ENCODE measurements at places on chromosomes 12 and 14.

DNA sequence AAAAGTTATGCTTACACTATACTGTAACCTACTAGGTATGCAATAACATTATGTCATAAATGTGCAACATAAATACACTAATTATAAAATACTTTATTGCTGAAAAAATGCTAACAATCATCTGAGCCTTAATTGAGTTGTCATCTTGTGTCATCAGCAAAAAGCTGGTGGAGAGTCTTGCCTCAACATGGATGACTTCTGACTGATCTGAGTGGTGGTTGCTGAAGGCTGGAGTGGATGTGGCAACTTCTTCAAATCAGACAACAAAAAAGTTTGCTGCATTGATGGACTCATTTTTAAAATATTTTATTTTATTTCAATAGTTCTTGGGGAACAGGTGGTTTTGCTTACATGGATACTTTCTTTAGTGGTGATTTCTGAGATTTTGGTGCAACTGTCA, 93.9 kb upstream of the AMN1 start:
- no peak for DNase-seq

GRCh38 chr14:71331403-71331802, 424.1 kb downstream of the PCNX1 start:
- no peak for DNase-seq

DNA sequence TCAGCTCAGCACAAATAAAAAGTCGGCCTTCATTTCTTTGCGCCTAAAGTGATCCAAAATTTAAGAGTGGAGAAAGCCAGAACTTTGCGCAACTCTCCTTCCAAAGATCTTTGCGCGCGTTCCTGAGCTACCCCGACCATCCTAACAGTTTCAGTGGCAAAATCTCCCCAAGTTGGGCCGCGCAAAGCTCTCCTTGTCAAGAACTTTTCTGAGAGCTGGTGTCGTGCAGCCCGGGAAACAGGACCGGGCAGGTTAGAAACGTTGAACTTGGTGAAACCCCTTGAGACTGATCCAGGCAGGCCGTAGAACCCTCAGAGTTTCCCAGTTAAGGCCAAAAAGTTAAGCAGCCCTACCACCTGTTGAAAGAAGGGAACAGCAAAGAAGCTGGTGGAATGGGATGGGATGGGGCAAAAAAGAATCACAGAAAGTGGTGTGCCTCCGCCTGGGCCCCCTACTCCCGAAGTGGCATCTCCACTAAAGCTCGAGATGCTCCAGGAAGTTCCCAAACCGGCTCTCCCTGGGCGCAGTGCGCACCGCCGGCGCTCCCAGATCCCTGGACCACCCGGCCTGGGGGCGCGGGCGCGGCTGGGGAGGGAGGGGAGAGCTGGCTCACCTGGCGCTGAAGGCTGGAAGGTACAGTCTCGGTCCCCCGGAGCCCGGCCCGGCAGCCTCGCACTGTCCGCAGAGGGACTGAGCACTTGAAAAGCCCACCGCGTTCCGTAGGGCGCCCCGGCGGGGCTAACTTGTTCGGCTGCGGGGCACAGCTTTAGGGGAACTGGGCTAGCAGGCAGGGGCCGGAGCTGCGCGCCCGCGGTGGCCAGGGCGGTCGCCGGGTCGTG, 768 bp downstream of the DBX2 start:
- DNase-seq, result no peak

DNA sequence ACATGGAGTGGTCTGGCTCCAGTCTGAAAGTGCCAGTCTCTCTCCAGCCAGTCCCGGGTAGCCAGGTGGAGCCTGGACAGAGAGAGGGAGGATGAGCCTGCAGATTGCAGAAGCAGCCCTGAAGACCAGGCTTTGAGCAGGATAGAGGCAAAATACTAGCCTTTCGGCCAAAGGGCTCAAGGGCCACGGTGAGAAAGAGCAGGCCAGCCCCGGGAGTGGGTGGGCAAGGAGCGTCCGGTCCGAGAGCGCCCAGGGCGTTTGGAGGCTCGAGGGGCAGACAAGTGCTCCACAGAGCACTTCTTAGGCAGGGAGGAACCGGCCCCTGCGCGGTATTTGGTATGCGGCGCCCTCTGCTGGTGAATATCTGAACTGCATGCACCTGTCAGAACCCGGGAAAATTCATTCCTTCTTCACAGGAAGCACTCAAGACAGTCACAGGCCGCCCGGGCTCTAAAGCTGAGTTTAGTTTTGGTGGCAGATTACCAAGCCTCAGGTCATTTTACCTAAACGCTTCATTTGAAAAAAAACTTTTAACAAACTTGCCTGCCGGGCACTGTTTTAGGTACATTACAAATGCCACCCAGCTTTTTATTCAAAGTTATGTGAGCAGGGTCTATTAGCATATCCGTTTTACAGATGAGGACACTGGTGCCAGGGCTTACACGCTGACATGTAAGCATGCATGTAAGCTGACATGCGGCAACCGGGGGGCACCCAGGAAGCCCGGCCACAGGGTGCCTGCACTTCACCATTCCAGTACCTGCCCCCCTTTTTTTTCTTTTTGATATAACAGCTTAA, 21.0 kb upstream of the PSMC1 start:
- peak; percentile 28 for DNase-seq

- no peak for DNase-seq
Measured at GRCh38 chr12:118089782-118090181, 14.0 kb downstream of the VSIG10 start.

- no peak for DNase-seq
Measured at GRCh38 chr14:96711559-96712267, 85.5 kb upstream of the VRK1 start.

GRCh38 chr14:45252366-45253069, 484 bp downstream of the MIS18BP1 start:
- DNase-seq, result no peak

DNA sequence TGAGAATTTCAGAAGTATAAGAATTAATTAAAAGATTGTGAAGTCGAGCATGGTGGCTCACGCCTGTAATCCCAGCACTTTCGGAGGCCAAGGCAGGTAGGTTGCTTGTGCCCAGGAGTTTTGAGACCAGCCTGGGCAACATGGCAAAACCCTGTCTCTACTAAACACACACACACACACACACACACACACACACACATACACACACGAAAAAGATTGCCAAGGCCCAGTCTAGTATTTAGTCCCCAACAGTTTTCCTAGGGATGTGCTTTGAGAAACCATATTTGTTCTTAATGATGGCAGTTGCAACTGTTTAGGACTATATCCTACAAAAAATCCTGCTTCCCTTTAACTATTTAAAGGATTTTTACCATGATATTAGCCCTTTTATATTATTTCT, 6.0 kb downstream of the TBK1 start:
- DNase-seq, result no peak

GRCh38 chr14:39956372-39956771, 524.1 kb upstream of the FBXO33 start:
- no peak for DNase-seq

DNA sequence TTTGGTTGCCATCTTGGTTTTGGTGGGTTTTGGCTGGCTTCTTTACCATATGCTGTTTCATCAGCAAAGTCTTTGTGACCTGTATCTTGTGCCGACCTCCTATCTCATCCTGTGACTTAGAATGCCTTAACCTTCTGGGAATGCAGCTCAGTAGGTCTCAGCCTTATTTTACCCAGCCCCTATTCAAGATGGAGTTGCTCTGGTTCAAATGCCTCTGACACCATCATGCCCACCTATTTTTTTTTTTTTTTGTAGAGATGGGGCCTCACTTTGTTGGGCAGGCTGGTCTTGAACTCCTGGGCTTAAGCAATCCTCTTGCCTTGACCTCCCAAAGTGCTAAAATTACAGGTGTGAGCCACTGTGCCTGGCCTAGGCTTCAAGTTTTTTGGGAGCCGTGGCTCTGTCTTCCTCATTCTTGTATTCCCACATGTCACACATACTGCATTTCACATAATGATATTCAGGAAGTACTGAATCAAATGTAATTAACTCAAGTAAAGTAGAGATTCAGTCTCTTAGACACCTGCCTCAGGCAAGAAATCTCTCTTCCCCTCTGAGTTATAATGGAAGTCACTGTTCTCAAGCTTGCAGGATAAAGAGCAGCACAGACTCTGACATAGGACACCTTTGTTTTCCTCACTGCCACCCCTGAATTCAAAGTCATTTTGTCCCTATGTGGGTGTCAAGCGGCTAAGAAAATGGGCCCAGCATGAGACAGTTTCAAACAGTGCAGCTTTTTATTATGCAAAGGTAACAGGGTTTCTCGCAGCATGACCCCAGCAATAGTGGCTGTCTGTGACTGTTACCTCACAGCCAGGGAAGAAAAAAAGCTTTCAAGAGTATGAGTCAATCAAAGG, 159.0 kb downstream of the PTPN11 start:
- no peak for DNase-seq

GRCh38 chr12:31736472-31736871, 7.7 kb upstream of the AMN1 start:
- no peak for DNase-seq

DNA sequence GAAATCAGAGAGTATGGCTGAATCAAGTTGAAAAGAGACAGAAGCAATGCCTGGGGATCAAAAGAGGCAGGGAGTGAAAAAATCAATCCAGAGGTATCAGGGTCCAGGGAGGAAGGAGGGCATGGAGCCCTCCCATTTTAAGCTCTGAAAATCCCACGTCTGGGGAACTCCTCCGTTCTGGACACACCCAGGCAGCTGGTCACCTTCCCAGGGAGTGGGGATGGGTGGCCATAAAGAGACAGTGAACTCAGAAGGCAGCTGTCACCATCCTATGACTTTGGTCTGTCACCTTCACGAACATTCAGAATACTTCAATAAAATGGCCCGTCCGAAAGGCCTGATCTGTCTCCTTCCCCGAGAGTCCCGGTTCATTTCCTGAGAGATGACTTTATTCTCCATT, 71.6 kb downstream of the MAP1LC3B2 start:
- no peak for DNase-seq

DNA sequence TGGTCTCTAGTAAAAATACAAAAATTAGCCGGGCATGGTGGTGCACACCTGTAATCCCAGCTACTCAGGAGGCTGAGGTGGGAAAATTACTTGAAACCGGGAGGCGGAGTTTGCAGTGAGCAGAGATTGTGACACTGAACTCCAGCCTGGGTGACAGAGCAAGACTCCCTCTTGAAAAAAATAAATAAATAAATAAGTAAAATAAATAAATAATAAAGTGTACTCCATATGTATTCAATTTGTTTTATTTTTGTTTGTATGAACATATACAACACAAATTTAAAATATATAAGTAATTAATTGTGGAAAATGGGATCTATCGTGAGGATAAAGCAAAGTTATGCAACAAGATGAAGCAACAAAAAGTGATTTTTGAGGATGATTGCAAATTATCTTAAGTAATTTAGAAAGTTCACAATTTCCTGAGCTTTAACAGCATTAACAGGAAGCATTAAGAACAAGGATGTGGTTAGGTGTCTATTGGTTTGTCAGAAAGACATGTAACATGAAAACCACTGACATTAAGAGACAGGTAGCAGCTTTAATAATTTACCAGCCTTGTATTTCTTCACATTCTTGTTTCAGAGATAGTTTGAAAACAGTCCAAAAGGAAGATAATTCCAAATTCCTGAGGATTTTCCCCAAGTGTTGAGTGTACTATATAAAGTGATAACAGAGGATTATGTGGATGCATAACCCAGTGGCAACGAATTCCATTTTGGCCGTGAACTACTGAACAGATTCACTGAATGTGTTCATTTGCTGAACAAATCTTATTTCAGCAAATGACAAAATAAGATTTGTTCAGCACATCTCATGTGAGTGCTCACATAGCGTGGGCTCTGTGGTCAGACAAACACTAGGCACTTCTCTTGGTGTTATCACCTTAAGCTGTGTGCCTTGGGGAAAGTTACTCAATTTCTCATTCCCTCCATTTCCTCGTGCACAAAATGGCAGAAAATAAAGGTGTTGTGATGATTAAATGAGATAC, 68.6 kb upstream of the RESF1 start:
- no peak for DNase-seq

DNA sequence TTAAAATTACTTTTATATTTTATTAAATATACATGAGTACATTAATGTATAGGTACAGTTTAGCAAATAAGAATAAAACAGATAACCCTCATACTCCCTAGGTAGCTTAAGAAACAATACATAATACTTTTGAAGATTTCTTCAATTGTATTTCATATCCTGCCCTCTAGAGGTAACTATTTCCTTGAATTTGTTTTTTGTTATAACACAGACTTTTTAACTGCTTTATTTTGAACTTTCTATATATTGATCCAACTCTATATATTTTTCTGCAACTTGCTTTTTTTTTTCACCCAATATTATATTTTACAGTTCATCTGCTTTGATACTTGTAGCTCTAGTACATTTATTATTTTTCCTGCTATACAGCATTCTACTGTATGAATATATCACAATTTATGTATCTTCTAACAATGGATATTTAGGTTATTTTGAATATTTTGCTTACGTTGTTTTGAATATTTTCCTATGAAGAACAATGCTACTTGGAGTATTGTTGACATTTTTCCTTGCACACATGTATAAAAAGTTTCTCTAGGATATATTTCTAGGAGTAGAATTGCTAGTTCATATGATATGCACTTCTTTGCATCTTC, 72.8 kb upstream of the ABCD2 start:
- DNase-seq, result no peak

DNA sequence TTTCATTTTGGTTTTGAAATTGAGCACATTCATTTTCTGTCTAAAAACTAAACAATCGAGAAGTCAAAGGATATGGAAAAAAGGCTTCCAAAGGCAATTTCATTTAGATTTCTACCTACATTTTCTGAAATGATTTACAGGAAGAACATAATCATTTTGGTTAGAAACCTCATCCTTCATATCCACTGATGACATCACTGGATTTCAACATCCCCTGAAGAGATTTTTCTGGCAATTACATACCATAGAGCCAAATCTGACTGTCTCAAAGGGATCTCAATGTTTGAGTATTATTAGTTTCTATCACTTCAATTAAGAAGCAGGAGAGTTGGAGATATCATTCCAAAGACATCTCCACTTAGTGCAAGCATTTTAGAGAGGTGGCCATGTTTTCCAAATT, 137.8 kb downstream of the TTC7B start:
- no peak for DNase-seq

GRCh38 chr12:92827836-92828431, 101.2 kb downstream of the EEA1 start:
- no peak for DNase-seq

DNA sequence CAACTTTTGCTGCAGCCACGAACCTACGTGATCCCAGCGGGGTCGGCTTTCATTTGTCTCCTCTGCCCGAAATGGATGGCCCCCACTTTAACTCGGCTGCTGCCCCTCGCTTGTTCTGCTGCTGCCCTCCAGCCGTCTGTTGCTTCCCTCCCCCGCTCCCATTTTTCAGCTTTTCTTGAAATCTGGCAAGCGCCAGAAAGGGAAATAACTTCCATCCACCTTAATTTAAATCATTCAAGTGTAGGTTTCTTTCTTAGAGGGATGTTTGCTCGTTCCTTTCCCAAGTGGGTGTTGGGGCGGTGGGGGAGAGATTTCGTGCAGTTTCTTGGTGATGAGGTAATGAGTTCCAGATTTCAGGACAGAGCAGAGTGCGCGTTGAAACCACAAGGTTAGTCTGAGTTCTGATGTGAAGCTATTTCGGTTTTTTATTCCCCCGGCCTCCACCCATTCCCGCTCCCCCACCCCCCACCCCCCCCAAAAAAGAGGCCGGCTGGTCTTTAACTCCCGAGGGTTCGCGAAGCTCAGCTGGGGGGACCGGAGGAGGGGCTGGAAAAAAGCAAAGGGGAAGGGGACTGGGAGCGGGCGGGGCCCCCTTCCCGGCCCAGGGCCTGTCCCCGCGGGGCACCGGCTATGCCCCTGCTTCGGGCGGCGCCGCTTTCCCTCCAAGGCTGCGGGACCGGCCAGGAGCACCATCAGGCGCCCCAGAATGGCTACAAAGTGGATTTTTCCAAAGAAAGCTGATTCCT, 2.2 kb upstream of the ZFP36L1 start:
- no peak for DNase-seq

All from activated CD8-positive, alpha-beta memory T cell treated with anti-CD3 and anti-CD28 coated beads for 4 hours (primary cell).